ENCODE measurements at places on chromosomes 7 and 10. TPM values are rescaled to one million over a fixed set of nuclear protein-coding genes. Genes with fewer than 3 reads are reported as not detected.
A peak's percentile ranks its signal among the peaks of the same experiment; 100 is the strongest.

GRCh38 chr7:75647709-75648438 is 90.9 kb downstream of the HIP1 start:
- no peak for DNase-seq

The AKR1C1 gene
- polyA plus RNA-seq = not detected

DNA sequence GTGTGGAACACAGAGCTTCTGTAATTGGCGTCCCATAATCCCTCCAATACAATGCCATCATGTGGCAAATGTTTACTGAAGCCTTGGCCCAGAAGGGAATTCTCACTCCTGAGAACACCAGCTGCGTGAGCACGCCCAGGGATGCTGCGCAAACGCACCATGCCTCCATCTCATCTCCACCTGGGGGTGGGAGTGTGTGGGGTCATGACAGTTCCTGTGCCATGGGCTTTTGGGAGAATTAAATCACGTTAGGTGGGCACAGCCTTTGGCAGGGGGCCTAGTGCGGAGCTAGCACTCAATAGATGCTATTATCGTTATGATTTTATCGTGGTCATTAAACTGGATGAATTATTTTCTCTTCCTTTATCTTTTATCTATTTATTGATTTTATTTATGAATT is 15.8 kb downstream of the WDFY4 start:
- DNase-seq = no peak

- no peak for DNase-seq
Observed at GRCh38 chr10:49400365-49400764, 4.5 kb upstream of the DRGX start.

DNA sequence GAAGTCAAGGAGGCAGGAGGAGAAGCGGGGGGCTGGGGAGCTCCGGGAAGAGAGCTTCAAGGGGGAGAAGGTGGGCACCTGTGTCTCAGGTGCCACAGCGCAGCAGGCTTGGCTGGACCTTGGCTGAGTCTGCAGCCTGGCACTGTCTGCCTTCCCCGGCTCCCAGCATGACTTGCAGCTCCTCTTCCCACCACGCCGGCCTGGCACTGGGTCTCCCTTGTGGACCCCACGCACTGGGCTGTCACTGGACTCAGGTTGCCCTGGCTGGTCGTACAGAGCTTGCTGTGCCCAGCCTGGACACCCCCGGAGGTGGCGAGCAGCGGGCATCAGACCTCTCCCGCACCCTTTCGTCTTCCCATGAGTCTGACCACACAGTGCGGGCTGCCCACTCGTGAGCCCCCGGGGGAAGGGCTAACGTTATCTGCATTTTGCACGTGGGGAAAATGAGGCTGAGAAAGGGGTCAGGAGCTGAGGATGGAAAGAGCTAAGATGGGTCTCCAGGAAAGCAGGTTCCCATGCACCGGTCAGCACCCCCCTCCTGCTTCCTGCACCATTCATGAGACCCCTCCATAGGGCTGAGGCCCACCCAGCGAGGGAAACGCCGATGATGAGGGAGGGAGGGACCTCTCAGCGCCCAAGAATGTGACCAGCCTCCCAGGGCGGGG is 40.3 kb upstream of the PSMG3 start:
- DNase-seq = no peak

The ZNF12 gene
- 33.4 TPM for polyA plus RNA-seq

DNA sequence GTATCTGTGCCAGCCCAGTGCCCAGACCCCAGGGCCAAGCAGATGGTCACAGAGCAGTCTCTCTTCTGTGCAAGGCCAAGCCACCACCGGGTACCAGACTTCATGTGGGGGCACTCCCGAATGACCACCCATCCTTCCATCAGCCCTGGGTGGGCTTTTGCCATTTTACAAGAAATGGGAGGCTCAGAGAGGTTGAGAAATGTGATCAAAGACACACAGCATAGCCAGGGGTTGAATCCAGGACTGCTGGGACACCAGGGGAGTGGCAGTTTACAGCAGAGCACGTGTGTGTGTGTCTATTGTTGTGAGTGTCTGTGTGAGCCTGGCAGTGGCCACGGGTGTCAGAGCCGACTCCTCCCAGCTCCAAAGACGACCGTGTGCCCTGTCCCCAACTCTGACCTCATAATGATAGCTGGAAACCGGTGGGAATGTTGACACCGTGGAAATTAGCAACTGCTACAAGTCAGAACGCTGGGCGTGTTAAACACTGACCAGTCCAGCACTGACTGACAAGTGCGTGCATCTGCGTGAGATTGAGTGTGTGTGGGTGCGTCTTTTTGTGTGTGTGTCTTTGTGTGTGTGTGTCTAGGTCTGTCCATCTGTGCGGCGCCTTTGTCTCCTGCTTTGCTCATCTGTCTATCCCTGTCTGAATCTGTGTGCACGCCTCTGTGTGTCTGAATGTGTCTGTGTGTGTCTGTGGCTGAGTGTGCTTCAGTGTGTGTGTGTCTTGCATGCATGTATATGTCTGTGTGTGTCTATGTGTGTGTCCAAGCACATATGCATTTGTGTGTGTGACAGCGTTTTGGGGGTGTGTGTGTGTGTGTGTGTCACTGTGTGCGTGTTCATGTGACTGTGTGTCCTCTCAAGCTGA is 17.2 kb upstream of the SLC29A4 start:
- DNase-seq = no peak

- DNase-seq = no peak
Observed at GRCh38 chr7:149713731-149714068, 59.7 kb downstream of the ZNF467 start.

- no peak for DNase-seq
Observed at GRCh38 chr10:59668096-59668495, 41.6 kb downstream of the SLC16A9 start.

The DRGX gene
- polyA plus RNA-seq = not detected

The OR13A1 gene
- polyA plus RNA-seq = not detected

- DNase-seq = peak; percentile 39
Observed at GRCh38 chr10:133388973-133389818, 4.8 kb upstream of the MTG1 start.

The ADIRF gene
- polyA plus RNA-seq = not detected

The TYW1B gene
- 2.8 TPM for polyA plus RNA-seq

DNA sequence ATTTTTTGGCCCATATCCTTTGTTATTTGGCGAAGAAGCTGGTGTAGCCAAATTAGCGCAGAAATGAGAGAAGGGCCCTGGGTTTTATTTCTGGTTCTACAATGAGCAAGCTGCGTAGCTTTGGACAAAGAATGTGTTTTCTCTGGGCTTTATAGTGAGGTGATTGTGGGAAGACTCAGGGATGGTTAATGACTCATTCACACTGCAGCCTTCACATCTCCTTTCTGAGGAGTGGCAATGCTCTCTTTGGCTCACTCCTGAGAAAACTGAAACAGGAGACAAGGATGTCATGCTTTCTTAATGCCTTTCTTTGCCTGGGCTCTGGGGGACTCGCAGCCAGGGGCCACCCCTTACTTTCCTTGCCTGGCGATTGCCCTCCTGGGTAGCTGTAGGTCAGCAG is 271.0 kb upstream of the PODXL start:
- no peak for DNase-seq

GRCh38 chr10:43407148-43407575 is 1.8 kb downstream of the HNRNPF start:
- peak; percentile 73 for DNase-seq

- no peak for DNase-seq
Observed at GRCh38 chr7:66627151-66627681, 1.5 kb upstream of the KCTD7 start.

DNA sequence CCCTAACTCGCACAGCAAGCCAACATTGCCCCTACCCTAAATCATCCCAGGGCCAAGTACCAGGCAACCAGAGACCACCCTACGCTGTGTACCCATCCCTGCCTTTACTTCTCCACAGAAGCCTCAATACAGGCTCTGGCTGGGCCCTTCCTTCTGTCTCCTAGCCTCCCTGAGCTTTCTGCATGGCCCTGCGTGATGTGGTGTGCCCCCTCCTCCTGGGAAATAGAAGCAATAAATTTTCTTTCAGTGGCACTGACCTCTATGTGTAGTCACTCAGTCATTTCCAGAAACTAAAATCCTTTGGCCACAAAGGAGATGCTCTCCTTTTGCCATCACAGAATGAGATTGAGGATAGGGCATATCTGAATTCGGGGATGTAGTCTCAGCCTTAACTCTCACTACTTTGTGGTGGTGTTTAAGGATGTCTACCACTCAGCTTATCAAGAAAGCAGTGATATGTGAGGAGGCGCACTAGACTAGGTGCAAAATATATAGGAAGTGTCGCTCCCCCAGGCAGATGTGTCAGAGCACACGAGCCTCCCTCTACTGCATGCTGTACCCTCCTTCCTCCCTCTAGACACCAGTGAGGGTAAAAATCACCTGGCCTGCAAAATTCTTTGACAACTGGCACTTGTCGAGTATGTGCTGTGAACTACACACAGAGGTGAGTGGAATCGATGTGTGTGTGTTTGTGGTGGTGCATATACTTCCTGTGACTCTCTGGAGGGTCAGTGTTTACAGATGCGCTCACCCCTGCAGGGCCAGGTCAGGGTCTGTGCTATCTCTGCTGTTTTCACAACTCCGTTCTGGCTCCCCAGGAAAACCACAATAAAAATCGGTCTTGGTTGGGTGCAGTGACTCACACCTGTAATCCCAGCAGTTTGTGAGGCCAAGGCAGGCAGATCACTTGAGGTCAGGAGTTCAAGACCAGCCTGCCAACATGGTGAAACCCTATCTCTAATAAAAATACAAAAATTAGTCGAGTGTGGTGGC is 825.9 kb upstream of the IGFBP3 start:
- DNase-seq = no peak

GRCh38 chr10:46296641-46297141 is 9.9 kb downstream of the ANTXRL start:
- no peak for DNase-seq

DNA sequence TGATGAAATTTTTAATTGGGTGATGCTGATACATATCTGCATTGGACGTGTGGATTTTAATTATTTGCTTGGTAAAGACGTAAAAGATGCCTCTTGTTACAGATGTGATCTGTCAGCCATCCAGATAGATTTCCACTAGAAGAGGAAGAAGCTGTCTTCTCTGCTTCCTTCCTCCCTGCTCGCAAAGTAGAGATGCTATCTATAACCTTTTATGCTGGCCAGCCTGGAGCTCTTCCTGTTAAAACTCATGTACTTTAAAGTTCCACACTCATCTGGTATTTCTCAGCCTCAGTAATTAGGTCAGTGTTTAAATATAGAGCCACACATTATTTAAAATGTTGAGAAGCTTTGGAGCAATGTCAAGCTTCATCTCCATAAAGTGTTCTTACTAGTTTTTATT is 51.2 kb upstream of the TMEM229A start:
- no peak for DNase-seq

GRCh38 chr10:68086011-68086410 is 10.9 kb upstream of the HERC4 start:
- DNase-seq = no peak

GRCh38 chr7:7911369-7912123 is 57.0 kb upstream of the GLCCI1 start:
- DNase-seq = no peak

DNA sequence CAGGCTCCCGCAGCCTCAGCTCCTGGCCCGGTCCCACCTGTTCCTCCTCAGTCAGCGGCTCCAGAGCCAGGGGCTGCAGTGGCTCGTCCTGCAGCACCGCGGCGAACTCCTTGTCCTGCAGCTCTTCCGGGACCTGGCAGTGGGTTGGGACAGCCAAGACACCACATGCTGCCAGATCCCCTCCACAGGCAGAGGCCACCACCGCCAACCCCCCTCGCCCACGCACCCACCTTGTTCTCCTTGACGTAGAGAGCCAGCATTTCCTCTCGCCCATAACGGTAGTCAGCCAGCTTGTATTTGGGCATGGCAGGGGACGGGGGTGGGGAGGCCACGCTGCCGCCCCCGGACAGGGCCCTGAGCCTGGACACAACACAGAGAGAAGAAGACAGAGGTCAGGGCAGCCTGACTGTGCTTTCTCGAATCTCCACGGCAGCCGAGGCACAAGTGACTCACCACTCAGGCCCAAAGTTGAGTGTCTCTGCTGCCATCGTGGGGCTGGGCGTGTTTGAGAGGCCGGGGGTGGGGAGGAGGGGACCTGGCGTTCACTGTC is 6.2 kb downstream of the GIGYF1 start:
- no peak for DNase-seq

GRCh38 chr10:23432639-23433038 is 6.2 kb upstream of the OTUD1 start:
- no peak for DNase-seq

The CYP3A7 gene
- polyA plus RNA-seq = 0.08 TPM

DNA sequence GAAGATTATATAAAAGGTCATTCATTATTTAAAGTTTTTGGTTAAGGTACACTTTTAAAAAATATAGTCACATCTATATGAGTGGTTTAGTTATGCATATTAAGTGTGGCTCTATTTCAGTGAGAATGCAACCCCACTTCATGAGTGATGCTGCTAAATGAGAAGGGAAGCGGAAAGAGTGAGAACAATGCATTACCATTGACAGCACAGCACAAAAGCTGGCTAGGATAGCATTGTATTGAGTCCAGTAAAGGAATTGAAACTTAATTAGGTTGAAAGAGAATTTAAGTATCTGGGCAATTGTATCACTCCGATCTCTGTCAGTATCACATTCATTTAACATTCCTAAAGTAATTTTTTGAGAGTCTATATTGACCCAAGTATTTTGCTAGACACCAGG is 13.2 kb downstream of the POM121L12 start:
- DNase-seq = no peak

DNA sequence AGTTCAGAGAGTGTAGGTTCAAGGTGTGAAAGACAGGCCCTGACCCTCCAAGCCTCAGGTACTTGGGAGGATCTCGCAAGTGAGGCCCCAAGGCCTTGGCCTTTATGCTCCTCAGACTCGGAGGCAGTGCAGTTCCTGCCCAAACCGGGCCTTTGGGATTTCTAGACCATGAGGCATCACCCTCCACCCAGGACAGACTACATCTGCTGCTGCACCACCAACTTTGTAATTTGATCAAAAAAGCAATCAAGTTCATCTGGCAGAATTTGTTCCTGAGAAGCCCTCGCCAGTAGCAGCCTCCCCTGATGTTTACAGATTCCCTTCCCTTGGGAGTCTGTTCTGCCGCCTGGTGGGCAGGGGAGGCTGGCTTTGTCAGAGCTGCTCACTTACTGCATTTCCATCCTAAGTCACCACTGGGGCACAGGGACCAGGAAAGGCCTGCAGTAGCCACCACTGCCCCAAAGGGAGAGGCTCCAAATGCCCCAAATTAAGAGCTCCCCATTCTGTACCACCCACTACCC is 2.1 kb downstream of the CAMK2G start:
- no peak for DNase-seq

The LRMDA gene
- polyA plus RNA-seq = not detected

All from naive thymus-derived CD4-positive, alpha-beta T cell (primary cell).